ENCODE measurements at places on chromosomes 13 and 19. TPM values are rescaled to one million over a fixed set of nuclear protein-coding genes. Genes with fewer than 3 reads are reported as not detected.
A peak's percentile ranks its signal among the peaks of the same experiment; 100 is the strongest.

DNA sequence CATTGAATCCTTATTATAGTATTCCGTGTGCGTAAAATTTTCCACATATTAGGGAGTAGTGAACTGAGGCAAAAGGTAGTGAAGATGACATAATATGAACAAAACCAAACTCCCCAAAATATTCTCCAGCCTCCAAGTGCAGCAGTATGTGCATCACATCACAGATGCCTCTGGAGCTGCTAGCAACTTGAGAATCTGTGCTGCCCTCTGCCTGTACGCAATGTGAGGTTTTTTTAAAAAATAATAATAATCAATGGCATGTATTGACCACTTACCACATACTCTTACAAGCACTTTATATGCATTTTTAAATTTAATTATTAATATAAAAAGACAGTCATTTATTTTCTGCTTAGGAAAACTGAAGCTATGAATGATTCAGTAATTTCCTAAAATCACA, 583.0 kb upstream of the SPRY2 start:
- H3K27me3 ChIP-seq, result no peaks in the 10 kb centered on the region
- no peak overlapping the region for H3K4me3 ChIP-seq
- H3K4me1 ChIP-seq, result no peaks in the 10 kb centered on the region

- H3K4me3 ChIP-seq, result no peak overlapping the region
- H3K27ac ChIP-seq, result no peak overlapping the region
- no peaks in the 10 kb centered on the region for H3K4me1 ChIP-seq
- no peak for DNase-seq
Measured at GRCh38 chr13:66036636-66037035, 1193.5 kb downstream of the PCDH9 start.

DNA sequence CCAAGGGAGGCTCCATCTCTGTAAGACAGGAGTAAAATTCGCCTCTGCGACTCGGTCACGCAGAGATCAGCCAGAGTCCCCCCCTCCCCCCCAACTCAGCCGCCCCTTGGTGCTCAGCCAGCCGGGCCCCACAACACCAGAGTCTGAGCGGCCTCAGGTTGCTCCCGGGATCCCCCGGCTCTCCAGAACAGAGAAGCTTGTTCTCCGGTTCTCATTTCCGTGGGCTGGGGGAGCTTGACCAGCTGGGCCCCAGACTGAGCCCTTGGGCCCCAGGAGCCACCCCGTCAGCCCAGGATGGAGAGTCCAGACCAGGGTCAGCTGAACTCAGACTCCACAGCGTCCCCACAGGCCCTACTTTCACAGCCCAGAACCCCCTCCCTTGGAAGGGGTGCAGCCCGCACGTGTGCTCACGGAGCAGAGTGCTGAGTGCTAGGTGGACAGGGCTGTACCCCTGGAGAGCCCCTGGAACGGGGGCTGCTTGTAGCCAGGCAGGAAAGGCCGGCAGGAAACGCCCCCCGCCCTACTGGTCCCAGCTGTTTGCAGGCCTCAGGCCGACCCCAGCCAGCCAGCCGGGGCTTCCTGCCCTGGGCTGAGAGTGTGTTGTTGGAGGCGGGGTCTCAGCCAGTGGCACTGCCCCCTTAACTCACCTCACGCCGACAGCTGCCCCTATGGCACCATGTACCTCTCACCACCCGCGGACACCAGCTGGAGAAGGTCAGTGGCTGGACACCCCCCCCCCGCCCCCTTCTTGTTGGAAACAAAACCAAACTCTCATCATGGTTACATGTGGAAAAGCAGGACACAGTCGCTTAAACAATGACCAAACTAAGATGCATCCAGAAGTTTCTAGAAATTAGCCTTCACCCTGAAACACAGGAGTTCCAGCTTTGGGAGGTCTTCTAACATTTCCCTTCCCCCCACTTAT, 44.4 kb downstream of the COMP start:
- H3K4me3 ChIP-seq, result no peak overlapping the region
- no peaks in the 10 kb centered on the region for H3K27me3 ChIP-seq
- H3K4me1 ChIP-seq, result no peaks in the 10 kb centered on the region
- no peaks in the 10 kb centered on the region for H3K36me3 ChIP-seq
- no peak overlapping the region for H3K27ac ChIP-seq
- no peak for DNase-seq

DNA sequence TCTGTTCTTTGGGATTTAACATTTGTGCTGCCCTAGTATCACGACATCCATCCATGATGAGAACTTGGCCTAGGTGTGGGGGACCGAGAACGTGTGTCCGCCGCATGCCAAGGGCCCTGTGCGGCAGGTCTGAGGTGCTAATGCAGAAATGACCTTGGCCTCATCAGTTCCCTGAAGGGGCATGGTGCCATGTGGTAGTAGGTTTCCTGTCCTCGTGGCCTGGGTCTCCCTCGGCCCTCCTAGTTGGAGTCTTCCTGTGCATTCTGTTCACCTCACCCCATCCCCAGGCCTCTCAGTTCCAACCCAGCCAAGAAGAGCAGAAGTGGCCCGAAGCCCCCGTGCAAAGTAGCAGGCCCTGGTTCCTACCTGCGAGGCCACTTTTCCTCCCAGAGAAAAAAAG, 59.8 kb downstream of the GGACT start:
- no peaks in the 10 kb centered on the region for H3K36me3 ChIP-seq
- H3K4me3 ChIP-seq, result no peak overlapping the region
- no peak for DNase-seq
- H3K27ac ChIP-seq, result no peak overlapping the region
- H3K27me3 ChIP-seq, result no peaks in the 10 kb centered on the region

GRCh38 chr19:41920882-41921576, 7.2 kb downstream of the ERFL start:
- no peaks in the 10 kb centered on the region for H3K36me3 ChIP-seq
- H3K27ac ChIP-seq, result no peak overlapping the region
- H3K4me1 ChIP-seq, result peaks cover 3% of the 10 kb centered on the region
- H3K4me3 ChIP-seq, result no peak overlapping the region

GRCh38 chr13:65499256-65499655, 1730.9 kb downstream of the PCDH9 start:
- no peaks in the 10 kb centered on the region for H3K27me3 ChIP-seq
- no peak overlapping the region for H3K27ac ChIP-seq
- no peak for DNase-seq
- no peaks in the 10 kb centered on the region for H3K36me3 ChIP-seq

GRCh38 chr19:43773725-43774102, 7.1 kb downstream of the KCNN4 start:
- H3K4me3 ChIP-seq, result no peak overlapping the region
- no peaks in the 10 kb centered on the region for H3K27me3 ChIP-seq
- H3K36me3 ChIP-seq, result peaks cover 47% of the 10 kb centered on the region
- H3K4me1 ChIP-seq, result peaks cover 34% of the 10 kb centered on the region

DNA sequence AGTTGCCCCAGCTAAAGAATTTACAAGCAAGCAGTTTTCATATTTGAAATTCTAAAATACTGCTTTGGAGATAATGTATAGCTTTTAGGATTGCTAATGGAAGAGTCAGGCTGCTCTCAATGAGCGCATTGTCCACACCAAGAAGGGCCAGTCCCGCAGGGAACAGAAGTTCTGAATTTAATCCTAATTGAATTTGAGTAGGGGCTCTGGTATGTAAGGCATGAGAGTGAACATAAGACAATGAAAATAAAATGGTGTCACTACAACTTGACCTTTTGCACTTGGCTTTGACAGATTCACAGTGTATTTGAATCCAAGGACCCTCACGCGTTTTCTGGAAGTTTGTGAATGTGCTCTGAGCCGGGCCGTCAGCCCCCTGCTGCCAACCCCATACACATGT, 32.6 kb downstream of the RAB20 start:
- H3K27ac ChIP-seq, result no peak overlapping the region
- DNase-seq, result no peak
- H3K36me3 ChIP-seq, result no peaks in the 10 kb centered on the region
- no peaks in the 10 kb centered on the region for H3K27me3 ChIP-seq

DNA sequence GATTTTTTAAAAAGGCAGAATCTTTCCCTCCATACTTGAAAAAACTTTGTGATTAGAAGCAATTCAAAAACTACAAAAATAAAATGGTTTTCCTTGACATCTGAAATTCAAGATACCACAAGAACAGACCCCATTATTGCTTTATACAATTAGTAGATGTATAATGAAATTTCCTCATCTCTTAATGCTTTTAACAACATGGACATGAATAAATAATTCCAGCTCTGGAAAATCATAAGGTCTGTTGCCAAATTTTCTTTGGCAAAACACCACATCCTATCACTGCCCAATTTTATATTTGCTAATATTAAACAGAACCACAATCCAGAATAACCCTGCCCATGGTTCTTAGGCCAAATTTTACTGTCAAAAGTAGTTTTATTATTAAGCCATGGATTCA, 1543.6 kb upstream of the MIR17HG start:
- no peak overlapping the region for H3K4me3 ChIP-seq
- H3K27me3 ChIP-seq, result no peaks in the 10 kb centered on the region
- no peaks in the 10 kb centered on the region for H3K36me3 ChIP-seq
- no peak for DNase-seq

DNA sequence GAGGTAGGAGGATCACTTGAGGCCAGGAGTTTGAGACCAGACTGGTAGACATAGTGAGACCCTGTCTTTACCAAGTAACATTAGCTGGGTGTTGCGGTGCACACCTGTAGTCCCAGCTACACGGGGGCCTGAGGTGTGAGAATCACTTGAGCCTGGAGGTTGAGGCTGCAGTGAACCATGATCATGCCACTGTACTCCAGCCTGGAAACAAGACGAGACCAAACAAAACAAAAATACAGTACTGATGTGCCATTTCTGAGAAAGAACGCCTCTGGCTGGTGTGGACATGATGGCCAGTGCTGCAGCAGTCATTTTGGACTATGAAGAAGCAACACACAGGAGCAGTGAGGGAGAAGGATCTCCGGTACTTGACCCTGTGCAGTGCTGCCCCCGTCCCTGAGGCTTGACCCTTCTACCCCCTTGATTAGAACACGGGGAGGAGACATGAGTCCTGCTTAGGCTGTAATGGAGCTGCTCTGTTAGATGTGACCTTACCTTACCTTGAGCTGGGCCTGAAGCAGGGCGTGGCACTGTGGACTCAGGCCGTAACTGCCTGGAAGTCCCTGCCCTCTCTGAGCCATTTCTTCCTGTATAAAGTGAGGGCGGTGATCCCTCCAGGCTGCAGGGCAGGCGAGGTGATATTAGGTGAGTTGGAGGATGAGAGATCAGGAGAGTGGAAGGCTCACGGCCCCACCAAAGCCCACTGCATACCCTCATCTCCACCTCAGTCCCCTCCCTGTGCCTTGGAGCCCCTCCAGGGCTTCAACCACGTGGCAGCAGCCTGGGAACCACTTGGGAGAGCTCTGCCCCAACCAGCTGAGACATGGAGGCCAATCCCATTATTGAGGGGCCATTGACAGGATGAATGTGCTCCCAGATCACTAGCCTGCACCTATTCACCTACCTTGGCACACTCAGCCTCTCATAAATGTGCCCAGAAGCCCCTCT, 5.9 kb downstream of the RPL18A start:
- H3K36me3 ChIP-seq, result peaks cover 31% of the 10 kb centered on the region
- no peak for DNase-seq
- no peak overlapping the region for H3K4me3 ChIP-seq
- no peak overlapping the region for H3K27ac ChIP-seq
- H3K27me3 ChIP-seq, result no peaks in the 10 kb centered on the region
- H3K4me1 ChIP-seq, result peaks cover 15% of the 10 kb centered on the region

- no peak for DNase-seq
- peak overlapping the region; percentile 8 for H3K27ac ChIP-seq
- H3K4me3 ChIP-seq, result no peak overlapping the region
- H3K36me3 ChIP-seq, result peaks cover 7% of the 10 kb centered on the region
Measured at GRCh38 chr19:15280915-15281683, 48.9 kb upstream of the EPHX3 start.

DNA sequence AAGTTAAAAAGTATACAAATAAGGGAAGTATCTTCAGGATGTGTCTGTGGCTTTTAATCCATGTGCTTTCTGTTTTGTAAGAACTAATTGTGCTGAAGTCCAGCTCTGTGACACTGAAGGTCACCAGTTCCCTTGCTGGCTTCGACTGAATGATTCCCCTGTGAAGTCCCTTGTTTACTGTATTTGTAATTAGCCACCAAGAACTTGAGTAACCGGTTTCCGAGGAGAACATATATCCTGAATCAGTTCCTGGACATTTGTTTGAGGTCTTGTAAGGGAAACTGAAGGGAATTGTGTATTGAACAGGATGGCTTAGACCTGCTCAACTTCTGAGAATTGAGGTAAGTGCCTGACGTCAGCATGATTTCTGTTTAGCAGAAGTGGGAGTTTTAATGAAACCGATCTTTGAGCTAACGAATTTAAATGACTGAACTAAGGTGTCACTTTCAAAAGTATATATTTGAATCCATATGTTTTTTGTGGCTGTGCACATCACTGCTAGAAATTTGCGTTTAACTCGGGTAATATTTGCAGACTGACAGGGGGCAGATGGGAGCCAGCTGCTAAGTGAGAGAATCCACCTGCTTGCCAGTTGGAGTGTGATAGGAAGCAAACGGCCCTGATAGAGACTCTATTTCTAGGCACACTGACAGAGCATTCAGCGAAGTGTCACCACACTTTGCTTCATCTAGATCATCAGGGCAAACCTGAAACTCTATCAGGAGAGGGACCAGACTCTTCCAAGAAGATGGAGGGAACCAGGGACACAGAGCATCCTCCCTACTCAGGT, 530.0 kb downstream of the RFC3 start:
- no peak overlapping the region for H3K4me3 ChIP-seq
- DNase-seq, result no peak
- H3K27me3 ChIP-seq, result no peaks in the 10 kb centered on the region
- H3K27ac ChIP-seq, result no peak overlapping the region
- H3K4me1 ChIP-seq, result no peaks in the 10 kb centered on the region

DNA sequence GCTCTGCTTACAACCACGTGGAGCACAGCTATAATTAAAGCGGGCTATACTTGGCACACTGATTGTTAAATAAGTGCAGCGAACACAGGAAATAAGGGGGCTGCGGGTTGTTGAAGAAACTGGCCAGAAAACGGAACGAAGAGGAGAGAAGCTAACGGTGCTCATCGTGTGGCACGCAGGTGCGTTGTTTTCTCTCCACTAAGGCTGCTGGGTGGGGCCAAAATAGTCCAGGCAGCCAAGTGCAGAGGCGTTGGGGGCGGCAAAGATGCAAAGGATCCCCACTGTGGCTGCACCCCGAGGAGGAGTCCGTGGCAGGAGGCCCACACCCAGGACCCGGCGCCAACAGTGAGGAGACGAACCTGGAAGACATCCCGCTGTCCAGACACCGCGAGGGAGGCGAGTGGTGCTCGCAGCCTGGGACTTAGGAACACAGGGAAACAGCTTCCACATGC, 8.1 kb upstream of the ARL11 start:
- H3K4me3 ChIP-seq, result no peak overlapping the region
- H3K27me3 ChIP-seq, result no peaks in the 10 kb centered on the region
- no peak for DNase-seq
- no peaks in the 10 kb centered on the region for H3K36me3 ChIP-seq
- H3K4me1 ChIP-seq, result peaks cover 4% of the 10 kb centered on the region

- H3K27ac ChIP-seq, result no peak overlapping the region
- no peak for DNase-seq
- peaks cover 18% of the 10 kb centered on the region for H3K27me3 ChIP-seq
- no peaks in the 10 kb centered on the region for H3K4me1 ChIP-seq
- H3K36me3 ChIP-seq, result no peaks in the 10 kb centered on the region
Measured at GRCh38 chr19:46133777-46134241, 9.3 kb upstream of the IGFL3 start.

The MEIS3 gene
- not detected for total RNA-seq

The ACTMAP gene
- total RNA-seq, result 5.5 TPM

The ZNF850 gene
- total RNA-seq, result 1.7 TPM

The SLC8A2 gene
- total RNA-seq, result not detected

The LIM2 gene
- not detected for total RNA-seq

The FGF22 gene
- 0.81 TPM for total RNA-seq

The LYL1 gene
- total RNA-seq, result 8.7 TPM

The BCAM gene
- not detected for total RNA-seq

The CCNE1 gene
- total RNA-seq, result 18.5 TPM

The ARHGAP45 gene
- 756 TPM for total RNA-seq

The LRRC8E gene
- total RNA-seq, result not detected

The PTOV1 gene
- 116 TPM for total RNA-seq

The OR10H4 gene
- total RNA-seq, result not detected
